HCT116 (cell line): ENCODE measurements at places on chromosomes 1 and 21.

DNA sequence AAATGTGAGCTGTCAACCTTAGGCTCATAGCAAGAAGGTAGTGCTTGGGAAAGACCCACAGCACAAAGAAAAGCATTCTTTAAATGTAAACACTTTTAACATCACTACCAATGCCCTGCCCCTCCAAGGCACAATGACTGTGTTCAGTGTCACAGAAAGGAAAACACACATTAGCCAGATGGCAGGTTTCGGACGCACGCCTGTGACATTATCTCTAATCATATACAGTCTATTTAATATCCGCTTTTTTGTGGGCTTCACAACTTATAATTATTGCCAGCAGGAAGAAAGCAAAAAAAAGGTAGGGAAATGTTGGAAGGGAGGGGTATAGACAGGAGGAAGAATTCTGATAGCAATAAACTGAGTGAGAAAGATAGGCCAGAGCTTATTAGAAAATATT, 112.4 kb upstream of the BEND5 start:
- H3K4me1 ChIP-seq, result no peaks in the 10 kb centered on the region
- no peak overlapping the region for H3K27ac ChIP-seq
- no peak for DNase-seq
- no peak overlapping the region for H3K4me3 ChIP-seq
- no peaks in the 10 kb centered on the region for H3K36me3 ChIP-seq
- H3K27me3 ChIP-seq, result no peaks in the 10 kb centered on the region

- no peaks in the 10 kb centered on the region for H3K4me1 ChIP-seq
- DNase-seq, result no peak
- no peak overlapping the region for H3K27ac ChIP-seq
- H3K4me3 ChIP-seq, result no peak overlapping the region
- H3K27me3 ChIP-seq, result 0 out of 2 replicates have a peak, but pooled peaks cover 4% of the 10 kb centered on the region
These were observed 4.9 kb upstream of the OPRD1 start for GRCh38 chr1:28807046-28807445.

GRCh38 chr1:158547533-158547932, 6.7 kb downstream of the OR6Y1 start:
- H3K4me1 ChIP-seq, result no peaks in the 10 kb centered on the region
- no peaks in the 10 kb centered on the region for H3K27me3 ChIP-seq
- no peak overlapping the region for H3K4me3 ChIP-seq
- DNase-seq, result no peak

DNA sequence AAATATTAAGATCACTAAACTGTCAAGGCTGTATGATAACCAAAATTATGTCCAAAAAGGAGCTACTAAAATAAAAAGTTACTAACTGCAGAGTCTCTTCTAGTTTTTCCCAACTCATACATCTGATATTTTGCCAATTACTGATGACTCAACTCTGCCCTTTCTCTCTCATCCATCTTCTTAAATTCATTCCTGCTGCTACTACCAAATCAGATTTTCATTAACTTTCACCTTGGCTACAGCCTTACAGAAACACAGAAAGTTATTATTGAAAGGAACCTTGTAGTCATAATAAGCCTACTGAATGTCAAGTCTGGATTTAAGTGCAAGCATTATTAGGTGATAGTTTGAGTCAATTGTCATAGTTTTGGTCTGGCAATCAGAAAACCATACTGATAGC, 273.1 kb downstream of the DPYD start:
- H3K4me3 ChIP-seq, result no peak overlapping the region
- no peaks in the 10 kb centered on the region for H3K27me3 ChIP-seq
- no peak overlapping the region for H3K27ac ChIP-seq
- H3K4me1 ChIP-seq, result no peaks in the 10 kb centered on the region
- no peaks in the 10 kb centered on the region for H3K36me3 ChIP-seq

DNA sequence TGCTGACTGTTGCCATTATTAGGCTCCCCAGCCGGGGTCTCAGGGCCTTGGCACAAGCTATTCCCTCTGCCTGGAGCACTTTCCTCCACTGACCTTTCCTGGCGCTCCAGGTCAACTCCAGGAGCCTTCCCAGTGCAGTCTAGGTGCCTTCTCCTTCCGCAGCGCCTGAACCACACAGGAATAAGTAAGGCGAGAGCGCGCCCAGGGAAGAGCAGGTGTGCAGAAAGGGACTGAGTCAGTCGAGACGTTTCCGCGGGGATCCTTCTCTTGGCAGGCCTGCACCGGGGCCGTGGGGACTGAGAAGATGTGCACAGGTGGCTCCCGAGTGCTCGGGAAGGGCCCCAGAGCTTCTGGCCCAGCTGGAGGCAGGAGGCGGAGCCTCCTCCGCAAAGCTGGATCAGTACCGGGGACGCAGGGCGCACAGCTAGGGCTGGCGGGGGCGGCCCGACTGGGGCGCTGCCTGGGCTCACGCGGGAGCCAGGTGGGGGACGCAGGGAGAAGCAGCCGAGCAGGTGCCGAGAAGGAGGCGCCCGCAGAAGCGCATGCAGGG, 765 bp upstream of the BMP8A start:
- no peaks in the 10 kb centered on the region; the same call in 1 of the 2 replicates for H3K4me1 ChIP-seq
- H3K4me3 ChIP-seq, result peak overlapping the region; percentile 57
- no peaks in the 10 kb centered on the region for H3K27me3 ChIP-seq
- H3K27ac ChIP-seq, result peak overlapping the region; percentile 41; the same call in 1 of the 2 replicates
- DNase-seq, result no peak

GRCh38 chr1:46547481-46548383, 3.7 kb downstream of the KNCN start:
- DNase-seq, result peak; percentile 65
- no peak overlapping the region for H3K4me3 ChIP-seq
- H3K36me3 ChIP-seq, result no peaks in the 10 kb centered on the region
- H3K27me3 ChIP-seq, result no peaks in the 10 kb centered on the region
- no peak overlapping the region for H3K27ac ChIP-seq
- peaks cover 7% of the 10 kb centered on the region; the same call in 1 of the 2 replicates for H3K4me1 ChIP-seq

DNA sequence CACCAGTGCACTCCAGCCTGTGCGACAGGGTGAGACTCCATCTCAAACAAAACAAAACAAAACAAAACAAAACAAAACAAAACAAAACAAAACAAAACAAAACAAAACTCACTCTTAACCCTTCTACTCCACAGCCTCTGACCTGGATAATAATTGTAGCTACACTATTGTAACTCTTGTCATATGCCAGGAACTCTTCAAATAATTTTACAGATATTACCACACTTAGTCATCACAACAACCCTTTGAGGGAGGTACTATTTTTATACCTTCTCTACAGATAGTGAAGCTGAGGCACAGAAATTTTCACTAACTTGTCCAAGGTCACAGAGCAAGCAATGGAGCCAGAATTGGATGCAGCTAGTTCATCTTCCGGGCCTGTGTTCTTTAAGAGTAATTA, 547.8 kb downstream of the ADGRL2 start:
- no peak overlapping the region for H3K4me3 ChIP-seq
- H3K27me3 ChIP-seq, result no peaks in the 10 kb centered on the region

DNA sequence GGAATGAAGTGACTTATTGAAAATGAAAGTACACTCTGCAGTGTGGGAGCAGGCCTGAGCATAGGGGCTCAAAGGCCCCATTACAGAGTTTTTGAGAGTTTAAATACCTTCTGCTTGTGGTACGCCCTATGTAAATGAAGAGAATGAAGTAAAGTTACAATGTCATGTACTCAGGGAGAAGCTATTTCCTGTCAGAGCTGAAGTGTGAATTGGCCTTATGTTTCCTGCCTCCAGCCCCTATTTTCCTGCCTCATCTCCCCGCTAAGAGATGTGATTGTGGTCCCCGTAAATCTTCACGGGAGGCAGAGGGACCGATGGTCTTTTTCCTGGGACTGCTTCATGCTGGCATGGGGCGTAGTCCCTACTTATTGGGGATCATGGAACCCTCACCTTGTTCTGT, 2.5 kb upstream of the ZNF683 start:
- H3K4me1 ChIP-seq, result peaks cover 18% of the 10 kb centered on the region
- H3K4me3 ChIP-seq, result no peak overlapping the region
- no peak overlapping the region for H3K27ac ChIP-seq
- H3K27me3 ChIP-seq, result no peaks in the 10 kb centered on the region

GRCh38 chr21:44913425-44914175, 7.1 kb downstream of the ITGB2 start:
- H3K4me3 ChIP-seq, result no peak overlapping the region
- peaks cover 38% of the 10 kb centered on the region for H3K4me1 ChIP-seq
- no peak overlapping the region for H3K27ac ChIP-seq
- H3K36me3 ChIP-seq, result no peaks in the 10 kb centered on the region
- H3K27me3 ChIP-seq, result peaks cover 5% of the 10 kb centered on the region; the same call in 1 of the 2 replicates

DNA sequence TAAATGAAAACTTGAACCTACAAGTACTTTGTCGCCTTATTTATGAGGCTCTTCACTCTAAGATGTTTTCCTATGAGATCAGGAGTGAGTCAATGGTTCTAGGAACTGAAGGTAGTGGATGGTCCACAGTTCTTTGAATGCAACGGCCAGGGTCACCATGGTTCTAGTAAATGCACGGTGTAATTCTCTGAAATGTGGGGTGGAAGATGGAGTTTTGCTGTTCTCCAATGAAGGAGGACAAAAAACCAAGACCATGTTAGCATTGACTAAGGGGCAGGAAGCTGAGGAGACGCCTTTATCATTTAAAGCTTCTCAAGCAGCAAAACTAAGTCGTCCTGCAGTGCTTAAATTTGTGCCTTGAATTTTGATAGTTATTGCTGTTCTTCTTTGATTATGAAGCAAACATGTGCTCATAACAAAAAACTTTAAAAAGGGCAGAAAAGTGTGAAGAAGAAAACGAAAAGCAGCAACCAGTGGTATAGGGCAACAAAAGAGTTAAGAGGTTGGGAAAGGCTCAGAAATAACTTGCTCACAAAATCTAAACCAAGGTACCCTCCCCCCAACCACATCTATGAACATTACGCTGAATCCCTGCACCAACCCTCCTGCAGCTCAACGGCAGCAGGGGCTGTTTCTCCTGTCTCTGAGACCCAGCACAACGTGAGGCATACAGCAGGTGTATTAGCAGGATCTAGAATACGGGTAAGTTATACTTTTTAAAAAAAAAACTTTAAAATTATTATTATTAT, 85.0 kb downstream of the MRPL37 start:
- H3K27ac ChIP-seq, result no peak overlapping the region
- H3K4me1 ChIP-seq, result peaks cover 8% of the 10 kb centered on the region
- DNase-seq, result no peak
- no peak overlapping the region for H3K4me3 ChIP-seq
- no peaks in the 10 kb centered on the region for H3K36me3 ChIP-seq

DNA sequence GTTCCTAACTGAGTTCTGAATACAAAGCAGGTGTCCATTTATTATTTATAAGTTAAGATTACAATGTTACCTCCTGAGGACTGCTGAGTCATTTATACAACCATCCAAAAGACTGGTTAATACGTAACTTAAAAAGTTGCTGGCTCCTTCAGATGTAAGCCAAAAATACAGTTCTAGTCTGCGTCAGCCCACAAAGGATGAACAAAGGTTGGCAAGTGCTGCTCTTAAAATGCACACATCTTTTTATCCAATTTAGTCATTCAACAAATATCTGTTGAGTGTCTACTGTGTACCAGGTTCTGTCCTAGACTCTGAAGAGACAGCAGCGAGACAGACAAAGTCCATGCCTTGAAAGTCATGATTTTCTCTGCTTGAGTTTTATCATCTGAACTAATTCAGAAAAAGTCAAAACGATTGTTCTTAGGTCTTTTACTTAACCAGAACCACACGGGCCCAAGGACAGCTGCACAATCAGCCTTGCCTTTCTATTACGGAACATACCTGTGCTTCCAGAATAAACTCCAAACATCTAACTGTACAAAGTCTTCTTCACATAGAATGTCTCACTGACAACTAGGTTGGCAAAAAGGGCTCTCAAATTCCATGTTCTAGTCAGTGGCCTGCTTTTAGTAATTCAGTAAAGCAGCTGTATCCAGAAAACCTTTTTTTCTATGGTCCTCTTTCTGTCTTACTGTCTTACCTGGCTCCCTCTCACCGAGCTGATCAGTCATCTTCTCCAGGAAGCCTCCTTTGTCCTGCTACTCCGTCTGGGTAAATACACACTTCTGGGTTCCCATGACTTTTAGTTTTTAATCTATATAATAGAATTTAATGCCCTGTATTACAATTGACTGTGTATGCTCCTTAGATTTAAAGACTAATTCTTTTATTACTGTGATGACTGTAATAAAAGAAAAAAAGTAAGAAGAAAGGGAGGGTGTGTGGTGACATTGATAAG, 15.5 kb upstream of the CNN3 start:
- no peak overlapping the region for H3K4me3 ChIP-seq
- H3K27ac ChIP-seq, result no peak overlapping the region
- H3K36me3 ChIP-seq, result no peaks in the 10 kb centered on the region
- DNase-seq, result no peak
- H3K27me3 ChIP-seq, result no peaks in the 10 kb centered on the region

- peak; percentile 95 for DNase-seq
- no peaks in the 10 kb centered on the region for H3K27me3 ChIP-seq
- H3K36me3 ChIP-seq, result peaks cover 22% of the 10 kb centered on the region; the same call in 1 of the 2 replicates
- peak overlapping the region; percentile 100 for H3K27ac ChIP-seq
These were observed 4.4 kb downstream of the DVL1 start for GRCh38 chr1:1344655-1345361.

GRCh38 chr1:188006354-188006753, 1177.6 kb downstream of the PLA2G4A start:
- no peaks in the 10 kb centered on the region for H3K27me3 ChIP-seq
- H3K36me3 ChIP-seq, result no peaks in the 10 kb centered on the region; the same call in 1 of the 2 replicates
- H3K27ac ChIP-seq, result no peak overlapping the region

DNA sequence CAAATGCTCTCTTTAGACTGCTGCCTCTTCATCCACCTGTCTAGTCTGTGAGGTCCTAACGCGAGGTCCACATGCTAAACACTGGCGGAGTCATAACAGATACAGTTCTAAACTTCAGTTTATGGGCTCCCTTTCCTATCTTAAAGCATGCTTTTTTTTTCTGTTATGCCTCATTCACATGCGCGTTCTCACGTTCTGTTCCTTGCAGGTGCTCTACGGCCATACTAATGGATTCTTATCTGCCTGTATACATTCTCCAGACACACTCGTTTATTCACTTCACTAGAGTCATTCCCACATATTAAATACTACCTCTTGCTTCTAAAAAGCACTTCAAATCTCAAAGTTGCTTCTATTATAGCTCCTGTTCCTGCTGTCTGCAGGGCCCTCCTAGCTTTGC, 38.7 kb downstream of the PHC2 start:
- no peaks in the 10 kb centered on the region for H3K27me3 ChIP-seq
- H3K36me3 ChIP-seq, result peaks cover 9% of the 10 kb centered on the region; the same call in 1 of the 2 replicates
- H3K4me1 ChIP-seq, result peaks cover 19% of the 10 kb centered on the region; the same call in 1 of the 2 replicates
- DNase-seq, result no peak
